ENCODE measurements at places on chromosomes 13 and 19.

- no peak for DNase-seq
Observed at GRCh38 chr13:31908696-31909411, 122.7 kb upstream of the FRY start.

DNA sequence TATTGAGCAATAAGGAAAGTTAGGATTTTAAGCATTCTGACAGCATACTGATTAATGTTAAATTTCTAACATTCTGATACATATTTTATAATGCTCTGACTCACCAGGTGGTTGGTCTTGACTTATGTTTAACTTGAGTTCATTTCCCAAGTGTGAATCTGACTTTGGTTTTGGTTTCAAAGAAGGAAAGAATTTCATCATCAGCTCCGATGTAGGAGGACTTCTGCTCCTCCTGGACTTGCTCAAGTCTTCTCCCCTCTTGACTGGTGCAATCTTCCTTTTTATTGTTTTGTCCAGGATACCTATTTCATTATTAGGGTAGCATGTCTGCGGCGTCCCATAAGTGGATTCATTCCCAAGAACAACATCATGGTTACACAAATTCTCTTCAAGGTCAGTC lies 141.3 kb downstream of the RNF17 start:
- DNase-seq, result peak; percentile 75

DNA sequence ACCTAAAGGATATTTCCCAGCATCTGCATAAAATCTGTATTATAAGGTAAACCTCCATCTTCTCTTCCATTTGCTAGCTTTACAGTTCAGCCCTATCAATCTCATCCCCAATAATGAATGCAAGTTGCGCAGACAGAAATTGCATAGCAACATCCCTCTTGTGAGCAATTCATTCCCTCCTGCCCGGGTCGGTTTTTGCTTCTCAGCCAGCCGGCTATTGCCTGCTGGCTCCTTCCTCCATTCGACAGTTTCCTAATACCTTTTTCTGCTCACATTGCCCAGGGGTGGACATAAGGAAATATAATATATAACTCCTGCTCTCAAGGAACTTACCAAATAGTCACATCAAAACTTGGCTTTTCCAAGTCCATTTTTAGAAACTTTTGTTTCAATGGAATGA lies 125.2 kb downstream of the FGF9 start:
- no peak for DNase-seq

- DNase-seq, result no peak
Observed at GRCh38 chr19:49073514-49074378, 1.2 kb upstream of the KCNA7 start.

GRCh38 chr13:64553411-64554129 lies 2676.6 kb downstream of the PCDH9 start:
- peak; percentile 75 for DNase-seq

DNA sequence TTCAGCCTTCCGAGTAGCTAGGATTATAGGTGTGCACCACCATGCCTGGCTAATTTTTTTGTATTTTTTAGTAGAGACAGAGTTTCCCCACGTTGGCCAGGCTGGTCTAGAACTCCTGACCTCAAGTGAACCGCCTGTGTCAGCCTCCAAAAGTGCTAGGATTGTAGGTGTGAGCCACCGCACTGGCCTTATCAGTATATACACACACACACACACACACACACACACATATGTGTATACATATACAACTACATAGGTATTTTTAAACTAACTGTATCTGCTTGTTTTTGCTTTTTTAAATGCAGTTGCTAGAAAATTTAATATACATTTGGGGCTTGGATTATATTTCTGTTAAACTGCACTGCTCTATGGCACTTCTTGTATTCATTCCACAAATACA lies 3.1 kb downstream of the CARD8 start:
- DNase-seq, result no peak

- peak; percentile 90 for DNase-seq
Observed at GRCh38 chr13:65744836-65745235, 1485.3 kb downstream of the PCDH9 start.

DNA sequence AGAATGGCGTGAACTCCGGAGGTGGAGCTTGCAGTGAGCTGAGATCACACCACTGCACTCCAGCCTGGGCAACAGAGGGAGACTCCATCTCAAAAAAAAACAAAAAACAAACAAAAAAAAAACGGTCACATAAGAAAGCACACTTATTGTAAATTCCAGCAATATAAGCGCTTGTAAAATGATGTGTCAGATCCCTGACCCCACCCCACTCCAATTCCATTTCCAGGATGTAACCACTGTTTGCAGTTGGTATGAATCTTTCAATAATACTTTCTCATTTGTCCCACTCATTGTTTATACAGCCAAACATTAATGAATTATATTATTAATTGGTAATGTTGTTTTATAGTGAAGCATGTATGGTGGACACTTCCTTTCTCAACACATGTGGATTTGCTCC lies 15.9 kb upstream of the CEACAM1 start:
- DNase-seq, result no peak

DNA sequence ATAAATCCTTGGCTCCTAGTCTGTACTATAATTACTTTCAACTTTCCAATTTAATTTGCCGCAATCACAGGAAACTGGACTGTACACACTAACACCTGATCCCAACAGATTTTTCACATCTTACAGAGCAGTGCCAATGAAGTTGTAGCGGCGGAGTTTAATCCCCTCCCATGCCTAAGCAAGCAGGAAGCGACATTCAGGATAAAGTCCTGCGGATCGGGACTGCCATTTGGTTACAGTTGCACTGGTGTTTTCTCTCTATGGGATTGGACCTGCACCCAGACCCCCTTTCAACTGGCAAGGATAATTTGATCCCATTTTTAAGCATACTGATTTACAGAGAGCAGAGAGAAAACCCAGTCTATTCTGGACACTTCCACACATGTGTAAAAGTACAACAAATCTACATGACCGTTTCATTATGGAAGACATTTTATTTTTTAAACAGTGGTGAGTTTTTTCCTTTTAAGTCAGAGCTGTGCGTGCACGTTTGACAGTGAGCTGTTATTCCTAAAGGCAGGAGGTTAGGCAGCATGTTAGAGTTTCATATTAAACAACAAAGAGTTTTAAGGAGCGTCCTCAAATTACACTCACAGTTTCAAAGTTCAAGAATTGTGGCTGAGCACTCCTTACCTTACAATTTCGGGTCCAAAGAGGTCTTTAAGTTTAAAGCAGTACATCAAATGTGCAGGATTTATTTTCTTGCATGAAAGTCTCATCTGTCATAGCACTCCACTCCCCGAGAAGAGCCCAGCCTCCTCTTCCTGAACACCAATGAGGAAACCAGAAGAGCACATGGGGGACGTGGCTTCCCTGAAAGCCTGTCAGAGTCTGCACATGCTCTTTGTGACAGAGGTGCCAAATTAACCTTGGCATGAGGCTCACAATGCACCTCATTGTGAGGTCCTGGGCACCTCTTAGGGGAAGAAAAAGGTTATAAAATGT lies 141.6 kb upstream of the RFC3 start:
- DNase-seq, result peak; percentile 27

DNA sequence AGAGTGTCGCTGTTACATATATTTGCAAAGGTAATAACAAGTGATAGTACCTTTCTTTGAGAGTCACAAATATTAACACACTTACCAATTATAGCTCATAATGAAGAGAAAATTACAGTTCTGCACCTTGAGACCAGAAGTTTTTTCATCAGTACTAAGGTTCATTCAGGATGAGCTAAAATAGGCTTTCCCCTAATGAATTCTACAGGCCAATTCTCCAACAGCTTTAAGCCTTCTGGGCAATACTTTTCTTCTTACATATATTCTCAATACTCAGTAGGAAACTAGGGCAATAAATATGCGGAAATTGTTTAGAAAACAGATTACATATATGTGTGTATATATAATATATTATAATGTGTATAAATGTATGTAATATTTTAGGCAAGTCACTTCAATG lies 2672.8 kb upstream of the PCDH20 start:
- no peak for DNase-seq

- no peak for DNase-seq
Observed at GRCh38 chr19:13228561-13228960, 78.3 kb downstream of the IER2 start.

- peak; percentile 23 for DNase-seq
Observed at GRCh38 chr13:110067355-110068175, 239.4 kb downstream of the COL4A1 start.

DNA sequence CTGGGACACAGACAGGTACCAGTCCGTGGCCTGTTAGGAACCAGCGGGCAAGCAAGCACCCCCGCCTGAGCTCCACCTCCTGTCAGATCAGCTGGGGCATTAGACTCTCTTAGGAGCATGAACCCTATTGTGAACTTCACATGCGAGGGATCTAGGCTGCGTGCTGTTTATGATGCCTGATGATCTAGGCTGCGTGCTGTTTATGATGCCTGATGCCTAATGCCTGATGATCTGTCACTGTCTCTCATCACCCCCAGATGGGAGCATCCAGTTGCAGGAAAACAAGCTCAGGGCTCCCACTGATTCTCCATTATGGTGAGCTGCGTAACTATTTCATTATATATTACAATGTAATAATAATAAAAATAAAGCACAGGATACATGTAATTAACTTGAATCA lies 3.6 kb downstream of the RASGRP4 start:
- no peak for DNase-seq

DNA sequence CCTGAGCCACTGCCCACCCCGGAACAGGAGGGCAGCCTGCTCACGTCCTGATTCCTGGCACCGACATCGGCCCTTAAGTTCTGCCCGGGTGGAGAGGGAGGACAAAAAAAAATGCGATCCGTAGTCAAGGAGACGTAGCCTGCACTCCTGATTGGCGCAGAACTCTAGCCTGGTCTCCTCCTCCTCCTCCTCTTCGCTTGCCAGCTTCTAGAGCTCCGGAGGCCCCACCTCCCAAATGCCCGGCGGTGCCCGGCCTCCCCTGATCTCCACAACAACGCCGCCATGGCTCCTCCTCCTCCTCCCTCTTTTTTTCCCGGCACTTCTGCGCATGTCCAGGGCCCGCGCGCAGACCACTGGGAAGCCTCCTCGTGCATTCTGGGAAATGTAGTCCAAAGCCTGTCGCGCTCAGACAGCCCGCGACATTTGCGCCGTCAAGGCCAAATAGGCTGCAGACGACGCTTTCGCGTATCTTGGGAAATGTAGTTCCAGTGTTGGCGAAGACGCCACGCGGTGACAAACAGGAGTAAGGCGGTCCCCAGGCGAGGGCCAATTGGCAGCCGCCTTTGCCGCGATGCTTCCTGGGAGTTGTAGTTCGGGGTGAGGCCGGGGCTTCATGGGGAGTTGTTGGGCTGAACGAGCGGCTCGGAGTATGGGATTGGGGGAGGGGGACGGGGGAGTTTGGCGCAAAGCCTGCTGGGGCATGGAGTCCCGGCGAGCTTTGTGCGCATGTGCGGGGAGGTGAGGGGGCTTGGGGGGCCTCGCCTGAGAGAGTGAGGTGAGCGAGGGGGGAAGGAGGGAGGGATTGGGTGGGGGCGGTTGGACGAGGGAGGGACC lies at the start of gene ZNF444:
Gene ZNF444, plus strand, starts transcription at position 705 of the 834 bp plus-strand sequence. CDS start 5,625 bp downstream, outside the sequence.
- DNase-seq, result peak; percentile 100

DNA sequence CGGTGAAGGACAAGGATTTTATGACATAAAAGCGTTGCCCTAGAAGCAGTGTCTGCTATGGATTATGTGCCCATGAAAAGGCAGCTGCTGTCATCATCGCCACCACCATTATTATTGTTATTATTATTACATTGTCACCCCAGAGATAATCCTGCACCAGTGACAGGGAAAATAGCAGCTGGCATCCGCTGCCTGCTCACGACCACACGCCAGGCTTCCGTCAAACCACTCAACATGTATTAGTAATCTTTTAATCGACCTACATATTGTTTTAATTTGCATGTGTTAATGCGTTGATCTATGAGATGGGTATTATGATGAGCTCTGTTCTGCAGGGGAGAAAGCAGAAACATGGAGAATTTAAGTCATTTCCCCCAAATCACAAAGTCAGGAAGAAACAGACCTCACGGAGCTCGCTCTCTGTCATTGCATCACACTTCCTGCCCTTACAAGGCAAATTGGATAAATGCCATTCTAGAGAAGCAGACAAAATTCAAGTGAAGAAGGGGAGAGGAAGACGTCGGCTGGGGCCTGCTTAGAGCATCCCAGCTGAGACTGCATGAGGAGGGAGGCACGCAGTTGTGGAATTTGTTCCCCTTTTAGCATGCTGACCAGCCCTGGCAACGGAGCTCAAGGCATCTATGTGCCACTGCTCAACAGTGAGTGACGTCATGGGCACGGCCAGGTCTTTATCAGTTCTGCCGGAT lies at the start of gene FFAR3:
Gene FFAR3, plus strand, starts transcription at position 594 of the 707 bp plus-strand sequence. CDS start 431 bp downstream, outside the sequence.
- peak; percentile 61 for DNase-seq

DNA sequence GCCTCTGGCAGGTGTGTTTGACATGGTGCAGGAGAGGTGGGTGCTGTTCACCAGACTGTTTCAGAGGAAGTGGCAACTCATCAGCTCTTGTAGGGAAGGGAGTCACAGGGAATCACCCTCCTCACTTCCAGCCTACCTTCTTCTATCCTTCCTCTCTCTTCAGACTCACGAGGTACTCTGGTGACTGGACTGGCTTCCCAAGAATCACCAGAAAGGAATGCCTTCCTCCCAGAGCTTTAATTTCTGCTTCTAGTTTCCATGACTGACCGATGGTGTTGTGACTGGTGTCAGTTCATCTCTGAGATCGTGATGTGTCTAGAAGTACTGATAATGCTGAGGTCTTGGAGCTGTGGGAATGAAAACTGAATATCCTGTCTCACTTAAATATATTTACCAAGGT lies 247.3 kb downstream of the KCTD12 start:
- DNase-seq, result no peak

GRCh38 chr13:43663474-43664090 lies 123.2 kb downstream of the ENOX1 start:
- peak; percentile 79 for DNase-seq

DNA sequence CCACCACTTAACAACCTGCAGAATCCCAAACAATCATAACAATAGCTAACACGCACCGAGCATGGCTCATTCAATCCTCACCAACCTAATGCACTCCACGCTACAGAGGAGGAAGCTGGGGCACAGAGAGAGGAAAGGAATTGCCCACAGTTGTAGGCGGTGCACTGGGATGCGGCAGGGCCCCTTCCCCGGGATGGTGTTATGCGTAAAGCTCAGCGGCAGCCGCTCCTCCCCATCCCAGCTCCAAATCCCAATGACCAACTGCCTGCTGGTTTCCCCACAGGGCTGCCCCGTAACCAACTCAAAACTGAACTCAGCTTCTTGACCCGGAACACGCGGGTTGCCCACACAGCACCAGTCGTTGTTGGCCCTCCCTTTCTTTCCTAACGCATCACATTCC lies 42.2 kb downstream of the SERP2 start:
- no peak for DNase-seq

GRCh38 chr13:106858903-106859532 lies 291.1 kb upstream of the ARGLU1 start:
- no peak for DNase-seq

- peak; percentile 9 for DNase-seq
Observed at GRCh38 chr13:82800391-82800790, 1081.9 kb downstream of the SLITRK1 start.

- no peak for DNase-seq
Observed at GRCh38 chr19:56088497-56089215, 32.4 kb downstream of the ZNF787 start.

All from fibroblast of upper back skin (primary cell).